Mucosa of descending colon (tissue), 3 donors: ENCODE measurements at places on chromosomes 5 and 9.

DNA sequence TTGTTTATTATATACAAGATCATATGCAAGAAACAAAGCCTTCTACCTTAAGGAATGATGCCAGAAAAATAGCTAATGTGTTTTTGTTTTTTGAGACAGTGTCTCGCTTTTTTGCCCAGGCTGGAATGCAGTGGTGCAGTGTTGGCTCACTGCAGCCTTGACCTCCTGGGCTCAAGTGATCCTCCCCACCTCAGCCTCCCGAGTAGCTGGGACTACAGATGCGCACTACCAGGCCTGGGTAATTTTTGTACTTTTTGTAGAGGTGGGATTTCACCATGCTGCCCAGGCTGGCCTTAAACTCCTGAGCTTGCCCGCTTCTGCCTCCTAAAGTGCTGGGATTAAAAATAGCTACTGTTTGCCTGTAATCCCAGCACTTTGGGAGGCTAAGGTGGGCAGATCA lies 15.1 kb downstream of the ERCC6L2 start:
- no peak for DNase-seq

GRCh38 chr5:78624011-78624541 lies 24.5 kb downstream of the LHFPL2 start:
- no peak for DNase-seq

GRCh38 chr9:27771803-27772545 lies 198.7 kb upstream of the C9orf72 start:
- DNase-seq = no peak

DNA sequence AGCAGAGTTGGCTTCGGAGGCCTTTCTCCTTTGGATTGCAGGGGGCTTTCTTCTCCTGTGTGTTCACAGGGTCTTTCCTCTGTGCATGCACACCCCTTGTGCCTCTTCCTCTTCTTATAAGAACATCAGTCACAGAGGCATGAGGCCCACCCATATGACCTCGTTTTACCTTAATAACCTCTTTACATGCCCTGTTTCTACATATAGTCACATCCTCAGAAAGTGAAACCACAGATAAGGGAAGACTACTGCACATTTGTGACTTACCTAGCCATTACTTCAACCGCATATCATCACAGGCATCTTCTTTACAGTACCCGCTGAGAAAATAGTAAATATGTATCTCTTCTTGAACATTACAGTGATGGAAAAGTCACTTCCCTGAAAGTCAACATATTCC lies 204.9 kb upstream of the TARS1 start:
- no peak for DNase-seq

- DNase-seq = no peak
These were observed 15.1 kb downstream of the MACROH2A1 start for GRCh38 chr5:135383803-135384495.

DNA sequence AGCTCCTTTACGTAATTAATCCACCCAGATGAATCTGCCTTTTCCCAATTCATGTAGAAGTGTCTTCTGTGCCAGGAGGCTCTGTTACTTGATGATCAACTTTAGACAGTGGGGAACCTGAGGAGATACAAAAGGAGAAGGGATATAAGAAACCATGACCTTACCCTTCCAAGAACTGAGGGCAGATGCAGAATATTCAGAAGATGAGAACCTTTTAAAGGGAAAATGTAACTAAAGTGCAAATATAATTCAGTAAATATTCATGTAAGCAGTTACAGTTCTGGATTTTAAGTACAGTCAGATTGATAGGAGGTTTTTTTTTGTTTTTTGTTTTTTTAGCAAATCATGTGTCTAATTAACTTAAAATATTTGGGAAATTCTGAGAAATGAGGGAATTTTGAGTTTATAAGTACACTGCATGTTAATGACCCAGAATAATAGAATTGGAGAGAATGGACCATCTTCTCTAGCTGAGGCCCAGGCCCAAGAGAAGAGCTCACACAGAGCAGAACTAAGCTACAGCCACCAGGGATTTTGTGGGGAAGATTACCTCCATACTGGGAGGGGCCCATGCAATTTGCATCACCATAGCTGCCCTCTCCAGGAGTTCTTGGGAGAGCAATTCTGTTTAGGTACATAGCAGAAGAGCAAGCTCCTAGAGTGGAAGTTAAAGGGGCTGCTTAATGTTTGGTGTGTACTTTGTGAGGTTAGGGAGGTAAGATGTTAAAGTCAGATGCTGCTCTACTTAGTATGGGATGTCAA lies 61.5 kb downstream of the SV2C start:
- no peak for DNase-seq

- no peak for DNase-seq
These were observed 16.9 kb downstream of the OR2V2 start for GRCh38 chr5:181164076-181164952.

DNA sequence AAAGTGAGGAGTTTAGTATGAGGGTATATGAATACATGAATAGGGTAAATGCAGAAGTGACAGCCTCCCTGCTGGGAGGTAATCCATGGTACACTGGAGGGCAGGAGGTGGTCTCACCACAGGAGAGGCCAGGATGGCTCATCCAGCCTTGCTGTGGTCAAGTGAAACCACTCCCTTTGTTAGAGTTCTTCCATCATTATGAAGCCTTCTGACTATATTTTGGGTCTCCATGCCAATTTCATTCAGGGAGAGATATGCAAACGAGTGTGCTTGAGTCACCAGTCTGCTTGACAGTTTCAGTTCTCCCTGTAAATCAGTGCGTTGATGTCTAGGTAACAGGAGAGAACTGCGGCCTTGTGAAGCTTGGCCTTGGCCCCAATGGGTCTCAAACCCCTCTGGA lies 16.4 kb downstream of the PPP3R2 start:
- DNase-seq = no peak

DNA sequence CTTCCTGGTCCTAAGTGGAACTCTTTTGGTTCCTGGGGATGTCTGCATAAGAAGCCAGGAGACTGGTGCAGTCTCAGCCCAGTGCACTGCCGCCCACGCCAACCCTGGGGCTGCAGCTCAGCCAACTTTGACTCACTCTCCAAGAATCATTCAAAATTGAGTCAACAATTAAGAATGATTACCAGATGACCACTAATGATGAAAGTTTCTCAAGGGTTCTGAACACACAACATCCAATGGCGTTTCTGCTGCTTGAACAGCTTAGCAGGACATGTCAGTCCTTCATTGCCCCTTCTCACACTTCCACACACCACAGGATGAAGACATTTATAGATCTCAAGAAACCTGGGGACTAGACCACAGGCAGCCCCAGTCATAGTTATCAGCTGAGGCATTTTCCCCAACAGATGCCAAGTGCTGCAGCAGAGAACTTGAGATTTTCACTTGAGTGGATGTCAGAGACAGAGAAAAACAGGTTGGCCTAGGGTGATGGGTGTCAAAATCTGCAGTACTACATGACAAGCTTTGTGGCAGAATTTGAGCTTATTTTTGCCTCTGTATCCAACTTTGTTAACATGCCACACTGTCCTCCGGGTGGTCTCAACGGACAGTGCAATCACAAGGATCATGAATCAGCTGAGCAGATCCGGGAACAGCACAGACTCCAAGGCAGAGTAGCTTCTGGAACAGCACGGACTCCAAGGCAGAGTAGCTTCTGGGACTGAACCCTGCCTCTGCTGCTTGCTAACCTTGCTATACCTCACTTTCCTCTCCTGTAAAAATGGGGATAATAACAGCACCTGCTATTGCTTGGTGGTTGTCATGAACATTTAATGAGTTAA lies 356.1 kb downstream of the SPOCK1 start:
- no peak for DNase-seq

- DNase-seq = no peak
These were observed 132.8 kb downstream of the MUSK start for GRCh38 chr9:110801426-110801825.

DNA sequence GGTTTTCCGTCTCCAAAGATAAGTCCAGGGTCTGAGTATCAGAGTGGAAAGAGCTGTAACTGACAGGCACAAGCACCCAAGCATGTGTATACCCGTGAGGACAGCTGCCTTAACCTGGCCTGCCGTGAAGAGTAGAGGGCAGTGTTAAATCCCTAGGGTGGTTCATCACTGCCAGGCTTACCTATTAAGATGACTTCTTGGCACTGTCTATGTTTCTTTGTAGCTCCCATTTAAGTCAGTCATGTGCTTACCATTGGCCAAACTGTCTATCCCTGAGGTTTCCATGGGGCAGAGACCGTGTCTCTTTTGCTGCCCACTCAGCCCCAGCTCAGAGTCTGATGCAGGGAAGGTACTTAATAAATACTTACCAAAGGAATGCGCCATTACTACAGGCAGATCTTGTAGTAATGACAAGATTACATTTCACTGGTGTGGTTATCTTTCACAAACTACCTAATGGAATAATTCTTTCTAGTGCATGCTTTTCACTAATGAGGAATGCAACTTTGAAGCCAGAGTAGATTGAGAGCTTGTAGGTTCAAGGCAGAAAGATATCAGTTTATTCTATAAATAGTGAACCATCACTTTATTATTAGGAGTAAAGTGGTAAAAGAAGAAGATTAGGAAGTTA lies 64.2 kb downstream of the SNX24 start:
- DNase-seq = no peak

DNA sequence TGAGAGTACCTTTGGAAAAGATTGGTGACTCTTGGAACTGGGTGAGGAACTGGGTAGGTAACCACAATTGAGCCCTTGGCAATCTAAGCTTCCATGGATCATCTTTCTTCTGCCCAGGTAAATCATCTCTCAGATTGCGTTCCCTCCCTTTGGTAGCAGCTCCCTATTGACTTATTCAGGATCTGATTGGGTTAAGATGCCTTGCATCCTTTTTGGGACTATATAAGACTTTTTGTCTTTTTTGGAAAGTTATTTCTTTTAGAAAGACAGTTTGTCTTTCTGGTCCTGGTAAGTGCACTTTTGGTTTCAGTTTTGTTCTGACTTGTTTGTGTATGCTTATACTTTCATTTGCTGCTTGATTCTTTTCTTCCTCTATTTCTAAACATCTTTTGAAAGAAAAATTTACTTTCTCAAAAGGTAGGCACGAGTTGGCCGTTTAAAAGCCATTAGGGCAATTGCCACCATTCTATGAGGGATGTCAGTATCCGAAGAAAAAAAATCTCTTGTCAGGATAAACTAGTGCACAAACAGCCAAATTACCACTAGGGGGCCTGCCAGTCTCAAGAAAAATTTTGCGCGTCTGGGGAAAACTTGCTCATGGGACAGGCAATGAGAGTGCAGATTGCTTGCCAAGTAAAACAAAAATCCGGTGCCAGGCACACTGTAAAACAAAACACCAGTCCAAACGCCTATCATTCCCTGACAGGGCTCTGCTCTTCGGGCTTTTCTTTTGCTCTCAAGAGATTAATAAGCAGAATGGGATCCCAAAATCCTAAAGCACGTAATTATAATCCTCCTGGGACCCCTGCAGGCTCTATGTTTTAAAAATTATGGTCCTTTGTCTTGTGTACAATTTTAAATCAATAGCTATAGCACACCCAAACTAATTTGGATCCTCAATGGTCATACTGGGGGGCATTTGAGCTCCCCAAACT lies 12.8 kb downstream of the OR1J1 start:
- DNase-seq = peak; percentile 57
